T1000 (cell line): ENCODE measurements at places on chromosomes 6 and 20.

- no peak for DNase-seq
Measured at GRCh38 chr6:16157492-16157891, 28.6 kb downstream of the MYLIP start.

DNA sequence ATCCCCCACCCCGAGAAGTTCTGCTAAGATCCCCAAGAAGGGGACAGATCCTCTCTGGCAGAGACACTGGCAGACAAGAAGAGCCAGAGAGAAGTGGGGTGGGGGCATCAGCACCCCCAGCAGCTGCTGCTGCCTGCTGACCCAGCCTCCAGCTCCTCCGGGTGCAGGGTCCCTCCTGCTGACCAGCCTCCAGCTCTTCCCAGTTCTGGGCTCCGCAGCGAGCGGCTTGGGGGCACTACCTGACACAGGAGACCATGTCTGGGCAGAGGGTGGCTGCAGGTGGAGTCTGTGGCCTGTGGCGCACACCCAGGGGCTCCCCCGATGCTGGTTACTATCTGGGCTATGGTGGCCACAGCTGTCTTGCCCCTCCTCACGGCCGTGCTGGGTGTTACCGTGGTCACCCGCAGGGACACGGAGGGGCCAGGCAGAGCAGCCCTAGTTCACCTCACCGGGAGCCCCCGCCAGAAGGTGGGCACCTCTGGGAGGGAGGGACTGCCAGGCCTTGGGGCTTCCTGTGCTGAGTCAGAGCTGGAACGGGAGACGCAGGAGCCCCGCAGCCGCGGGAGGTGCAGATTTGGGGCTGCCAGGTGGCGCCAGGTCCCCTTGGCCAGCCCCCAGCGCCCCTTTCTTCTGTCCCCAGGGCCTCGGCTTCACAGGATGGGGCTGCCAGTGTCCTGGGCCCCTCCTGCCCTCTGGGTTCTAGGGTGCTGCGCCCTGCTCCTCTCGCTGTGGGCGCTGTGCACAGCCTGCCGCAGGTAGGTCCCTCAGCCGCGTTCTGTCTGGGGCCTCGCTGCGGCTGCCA is 630 bp downstream of the LIME1 start:
- no peak for DNase-seq

- no peak for DNase-seq
Measured at GRCh38 chr6:138806889-138807288, 11.0 kb downstream of the ECT2L start.

DNA sequence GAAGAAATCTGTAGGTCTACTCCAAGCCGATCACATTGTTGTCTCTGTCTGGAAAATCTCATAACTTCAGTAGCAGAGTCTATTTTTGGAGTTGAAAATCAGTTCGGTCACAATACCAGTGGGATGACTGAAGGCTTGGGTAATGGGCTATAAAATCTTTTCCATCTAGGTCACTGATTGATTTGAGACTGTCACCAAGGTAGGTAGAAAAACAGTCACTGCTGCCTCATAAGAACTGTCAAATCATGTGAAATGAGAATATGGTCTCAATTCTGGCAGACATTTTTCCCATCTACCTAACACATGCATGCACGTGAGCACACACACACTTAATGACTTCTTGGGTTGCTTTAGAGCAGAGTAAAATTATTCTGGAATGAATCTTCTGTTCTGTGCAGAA is 1162.8 kb upstream of the CITED2 start:
- DNase-seq, result no peak

- DNase-seq, result no peak
Measured at GRCh38 chr6:39428152-39428551, 105.7 kb upstream of the KCNK16 start.
